ENCODE measurements at places on chromosomes 5 and 9.

GRCh38 chr5:29930316-29930715 is 1263.2 kb upstream of the CDH6 start:
- no peak for DNase-seq

DNA sequence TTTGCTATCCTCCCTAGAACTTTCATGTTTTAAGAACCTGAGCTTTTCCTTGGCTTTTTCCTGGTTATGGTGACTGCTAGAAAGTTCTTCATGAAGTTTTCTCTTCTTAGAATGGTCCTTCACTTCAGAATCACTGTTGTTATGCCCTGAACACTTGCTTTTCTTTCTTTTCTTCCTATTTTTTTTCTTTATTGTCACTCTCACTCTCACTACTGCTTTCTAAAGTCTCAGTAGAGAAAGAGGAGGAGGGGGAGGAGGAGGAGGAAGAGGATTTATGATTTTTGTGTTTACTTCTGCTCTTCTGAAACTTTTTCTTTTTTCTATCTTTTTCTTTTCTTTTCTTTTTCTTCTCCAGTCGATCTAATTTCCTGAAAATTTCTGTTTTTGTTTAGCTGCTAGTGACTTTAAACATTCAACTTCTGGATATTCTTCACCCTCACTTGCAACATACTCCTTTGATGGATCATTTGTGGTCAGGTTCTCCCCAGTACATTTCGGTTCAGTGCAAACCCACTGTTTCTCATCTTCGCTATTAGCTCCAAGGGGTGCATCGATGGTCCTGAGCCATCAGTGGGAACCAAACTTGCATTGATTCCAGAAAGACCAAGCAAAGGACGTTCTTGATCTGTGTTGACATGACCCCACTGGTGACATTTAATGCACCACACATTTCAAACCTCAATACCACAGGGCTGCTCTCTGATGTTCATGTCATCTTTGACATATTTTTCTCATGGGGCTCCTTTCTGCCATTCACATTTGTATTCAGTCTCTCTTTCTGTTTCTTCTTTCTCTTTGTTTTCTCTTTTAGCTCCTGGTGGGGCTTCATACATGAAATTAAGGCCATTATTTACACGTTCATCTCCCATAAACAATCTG is 81.6 kb upstream of the HAND1 start:
- no peak for DNase-seq

GRCh38 chr5:72137826-72138409 is 30.6 kb downstream of the MAP1B start:
- DNase-seq, result no peak

- no peak for DNase-seq
Measured at GRCh38 chr5:148922606-148923005, 96.2 kb downstream of the ADRB2 start.

GRCh38 chr5:85484982-85485574 is 1100.4 kb upstream of the EDIL3 start:
- peak; percentile 6 for DNase-seq

DNA sequence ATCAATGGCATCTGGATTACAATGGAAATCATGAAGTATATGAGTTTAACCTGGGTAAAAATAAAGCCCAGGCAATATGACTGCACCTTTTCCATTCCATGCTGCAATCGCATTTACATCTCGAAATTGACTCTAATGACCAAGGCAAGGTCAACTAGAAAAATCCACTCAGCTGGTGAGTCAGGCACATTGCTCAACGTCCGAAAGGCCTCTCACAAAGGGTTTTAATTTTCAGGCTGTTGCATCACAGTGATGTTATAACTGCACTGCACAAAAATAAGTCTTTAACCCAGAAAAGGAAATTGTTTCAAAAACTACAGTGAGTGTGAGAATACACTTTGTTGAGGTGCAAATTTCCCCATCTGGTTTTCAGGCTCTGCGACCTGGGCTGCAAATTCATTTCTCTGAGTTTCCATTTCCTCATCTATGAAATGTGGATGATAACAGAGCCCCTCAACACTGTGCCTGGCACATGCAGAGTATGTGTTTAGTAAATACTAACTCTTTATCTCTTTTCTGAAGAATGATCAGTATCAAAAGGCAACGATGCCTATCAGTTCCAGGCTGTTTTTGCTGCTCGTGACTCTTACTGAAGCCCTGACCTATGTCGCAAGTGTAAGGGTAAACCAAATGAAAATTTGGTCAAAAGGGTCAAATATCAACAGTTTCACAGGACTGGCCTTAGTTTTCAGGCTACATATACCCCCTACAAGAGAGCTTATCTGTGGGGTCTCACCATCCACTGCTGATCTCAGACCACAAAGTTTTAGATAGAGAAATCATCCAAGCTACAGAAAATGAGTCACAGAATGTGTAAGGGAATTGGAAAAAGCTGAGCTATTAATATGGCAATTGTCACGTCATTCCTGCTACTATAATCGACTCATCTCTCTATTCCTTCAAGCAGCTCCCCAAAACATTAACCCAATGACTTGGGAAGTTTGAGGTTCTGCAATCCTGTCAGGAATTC is 4.1 kb downstream of the NFIL3 start:
- peak; percentile 98 for DNase-seq

DNA sequence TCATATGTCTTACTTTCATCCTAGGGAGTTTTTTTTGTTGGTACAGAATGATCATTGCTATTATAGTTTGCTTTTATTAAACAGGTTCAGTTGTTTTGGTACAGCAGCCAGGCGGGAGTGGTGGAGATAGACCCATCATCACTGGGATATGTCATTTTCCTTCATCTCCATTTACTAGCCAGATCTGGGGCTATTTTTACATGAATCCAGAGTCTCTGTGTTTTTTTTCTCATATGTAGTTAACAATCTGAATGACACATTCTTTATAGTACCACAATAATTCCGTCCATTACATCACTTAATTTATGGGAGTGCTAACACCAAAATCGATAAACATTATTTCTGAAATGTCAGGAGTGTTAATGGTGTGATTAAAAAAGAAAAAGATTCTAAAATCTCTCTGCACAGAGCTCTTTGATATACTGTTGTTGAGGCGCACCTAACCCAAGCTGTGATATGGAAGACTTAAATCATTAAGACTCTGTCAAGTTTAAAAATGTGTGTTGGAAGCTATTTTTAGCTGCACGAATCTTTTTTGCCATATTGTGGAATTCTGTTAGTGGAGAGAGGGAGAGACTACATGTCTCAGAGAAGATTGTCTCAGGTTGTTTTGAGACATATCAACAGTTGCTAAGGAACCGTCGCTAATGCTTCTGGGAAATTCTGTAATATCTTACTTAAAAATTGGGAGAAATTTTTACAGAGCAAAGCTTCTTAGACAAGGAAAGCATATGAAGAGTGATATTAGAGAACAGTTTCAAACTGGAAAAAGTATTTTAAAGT is 59.6 kb downstream of the RPS23 start:
- DNase-seq, result no peak
